Activated T-cell treated with anti-CD3 and anti-CD28 coated beads for 24 hours (primary cell): ENCODE measurements at places on chromosomes 5 and 9.

DNA sequence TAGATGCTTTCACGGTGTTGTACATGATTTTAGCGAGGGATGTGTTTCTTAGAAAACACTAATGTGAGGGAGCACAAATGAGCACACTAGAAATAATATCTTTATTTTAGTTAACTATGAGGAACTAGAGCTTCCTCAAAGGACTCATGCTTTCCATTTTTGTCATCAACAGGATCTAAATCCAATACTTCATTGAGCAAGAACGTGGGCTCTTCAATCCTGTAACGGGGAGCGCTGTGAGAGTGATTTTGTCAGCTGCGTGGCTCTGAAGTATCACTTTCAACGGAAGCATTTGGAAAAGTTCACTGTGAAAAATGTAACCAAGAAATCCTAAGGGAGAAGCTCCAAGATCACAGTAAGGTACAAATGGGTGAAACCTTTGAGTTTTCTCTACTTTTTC lies 93.2 kb downstream of the LIX1 start:
- no peak for DNase-seq

DNA sequence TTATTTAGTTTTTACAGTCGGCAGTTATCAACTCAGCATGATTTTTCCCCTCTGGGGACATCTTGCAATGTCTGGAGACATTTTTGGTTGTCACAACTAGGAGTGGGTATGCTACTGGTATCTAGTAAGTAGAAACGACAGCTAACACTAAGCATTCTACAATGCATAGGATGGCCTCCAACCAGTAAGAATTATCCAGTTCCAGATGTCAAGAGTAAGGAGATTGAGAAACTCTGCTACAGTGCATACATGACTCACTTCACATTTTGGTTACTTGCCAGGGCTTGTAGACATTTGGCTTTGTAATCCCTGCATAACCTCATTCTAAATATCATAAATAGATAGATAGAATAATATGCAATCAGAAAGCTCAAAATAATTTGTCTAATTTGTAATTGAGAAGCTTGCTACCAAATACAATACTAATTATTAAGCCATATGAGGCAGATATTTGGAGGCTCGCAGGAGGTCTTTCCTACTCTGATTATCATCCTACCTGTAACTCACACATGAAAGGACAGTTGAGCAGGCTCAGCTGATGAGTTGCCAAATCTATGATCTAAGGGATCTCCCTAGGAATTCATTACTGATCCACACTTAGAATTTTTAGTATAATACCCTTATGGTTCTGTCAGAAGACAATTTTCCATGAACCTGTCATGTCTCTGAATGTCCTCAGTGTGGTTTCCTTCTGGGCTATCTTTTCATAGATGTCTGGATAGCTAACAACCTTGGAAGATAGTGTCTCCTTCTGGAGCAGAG lies 346.9 kb upstream of the TLE4 start:
- no peak for DNase-seq

DNA sequence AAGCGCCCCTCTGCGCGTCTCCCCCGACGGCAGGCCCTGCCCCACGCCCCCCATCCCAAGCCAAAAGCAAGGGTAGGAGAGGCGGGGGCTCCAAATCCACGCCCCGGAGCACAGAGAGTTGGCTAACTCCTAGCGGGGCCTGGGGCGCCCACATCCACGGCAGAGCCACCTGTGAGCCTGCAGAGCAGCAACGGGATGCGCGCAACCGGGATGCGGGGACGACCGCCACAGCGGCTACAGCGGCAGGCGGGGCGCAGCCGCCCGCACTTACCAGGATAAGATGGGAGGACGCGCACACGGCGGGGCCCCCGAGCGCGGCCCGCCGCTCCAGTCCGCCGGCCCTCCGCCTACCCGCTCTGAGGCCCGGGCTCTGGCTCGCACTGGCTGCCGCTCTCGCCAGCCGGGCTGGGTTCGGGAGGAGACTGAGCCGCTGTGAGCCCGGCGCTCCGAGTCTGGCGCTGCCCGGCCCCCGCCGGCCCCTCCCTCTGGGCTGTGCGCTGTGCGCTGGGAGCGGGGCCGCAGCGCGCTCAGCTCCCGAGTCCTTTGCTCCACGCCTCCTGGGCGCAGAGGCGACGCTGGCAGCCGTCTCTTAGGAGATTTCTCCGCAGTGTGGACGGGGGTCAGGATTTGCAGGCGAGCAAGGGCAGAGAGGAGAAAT lies at the start of gene SLC24A2:
TSS of gene SLC24A2 (minus strand) at position 424 of the 658 bp plus-strand sequence.
- no peak for DNase-seq

- DNase-seq = peak; percentile 24
Measured at GRCh38 chr9:85741095-85741874, 469 bp downstream of the AGTPBP1 start.

DNA sequence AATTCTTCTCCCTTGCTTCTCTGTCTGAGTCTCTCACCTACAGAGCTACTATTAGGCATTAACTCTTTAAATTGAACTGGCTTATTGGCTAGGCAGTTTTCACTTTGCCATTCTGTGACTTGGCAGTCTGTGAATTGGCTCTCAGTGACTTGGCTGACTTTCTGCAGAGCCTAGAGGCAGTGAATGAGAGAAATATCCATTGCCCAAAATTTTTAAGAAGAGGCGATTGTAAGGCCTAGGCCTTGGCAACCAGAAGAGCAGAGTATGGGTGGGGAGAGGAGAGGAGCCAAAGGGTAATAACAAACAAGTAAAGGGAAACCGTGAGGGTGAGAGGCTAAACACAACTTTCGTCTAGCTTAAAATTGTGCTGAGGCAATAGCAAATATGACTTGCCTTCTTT lies 176.7 kb downstream of the PRR16 start:
- DNase-seq = no peak

DNA sequence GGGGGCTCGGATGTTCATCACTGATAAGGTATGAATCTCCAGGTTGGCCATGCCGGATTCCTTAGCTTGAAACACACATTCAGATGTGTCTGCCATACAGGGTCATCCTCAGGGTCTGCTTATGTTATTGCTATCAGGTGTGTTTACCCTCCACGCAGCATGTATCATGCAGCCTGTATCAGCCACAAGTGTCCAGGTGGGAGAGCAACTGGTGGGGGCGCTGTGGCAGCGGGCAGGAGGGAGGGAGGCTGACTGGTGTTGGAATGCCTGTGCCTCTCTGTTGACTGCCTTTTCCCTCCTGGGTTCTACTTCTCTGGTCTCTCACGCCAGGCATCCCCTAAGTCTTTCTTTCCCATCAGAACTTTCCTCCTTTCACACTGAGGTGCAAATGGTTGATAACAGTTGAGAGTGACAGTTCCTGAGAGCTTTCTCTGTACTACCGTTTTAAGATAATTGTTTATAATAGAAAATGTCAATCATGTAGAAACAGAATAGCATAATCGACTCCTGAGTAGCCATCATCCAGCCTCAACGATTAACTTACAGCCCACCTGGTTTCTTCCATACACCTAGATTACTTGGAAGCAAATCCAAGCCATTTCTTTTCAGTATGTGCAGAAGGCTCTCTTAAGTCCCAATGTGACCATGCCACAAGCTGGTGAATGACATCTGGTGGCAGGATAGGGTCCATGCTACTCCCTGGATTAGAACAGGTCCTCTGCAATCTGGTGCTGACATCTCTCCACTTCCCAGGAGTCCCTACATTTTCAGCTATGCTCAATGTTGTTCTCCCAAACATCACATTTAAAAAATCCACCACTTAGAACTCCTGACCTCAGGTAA lies 86.6 kb downstream of the ACER2 start:
- DNase-seq = no peak

DNA sequence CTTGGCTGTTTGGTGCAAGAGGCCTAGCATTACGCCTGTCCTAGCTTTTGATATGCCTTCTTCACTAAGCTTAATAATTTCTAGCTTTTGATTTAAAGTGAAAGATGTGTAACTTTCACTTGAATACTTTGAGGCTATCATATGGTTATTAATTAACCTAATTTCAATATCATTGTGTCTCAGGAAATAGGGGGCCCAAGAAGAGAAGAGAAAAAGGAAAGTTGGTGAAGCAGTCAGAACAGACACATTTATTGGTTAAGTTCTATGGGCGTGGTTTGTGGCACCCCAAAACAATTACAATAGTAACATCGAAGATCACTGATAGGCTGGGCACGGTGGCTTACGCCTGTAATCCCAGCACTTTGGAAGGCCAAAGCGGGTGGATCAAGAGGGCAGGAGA lies 40.9 kb upstream of the F2RL2 start:
- no peak for DNase-seq

DNA sequence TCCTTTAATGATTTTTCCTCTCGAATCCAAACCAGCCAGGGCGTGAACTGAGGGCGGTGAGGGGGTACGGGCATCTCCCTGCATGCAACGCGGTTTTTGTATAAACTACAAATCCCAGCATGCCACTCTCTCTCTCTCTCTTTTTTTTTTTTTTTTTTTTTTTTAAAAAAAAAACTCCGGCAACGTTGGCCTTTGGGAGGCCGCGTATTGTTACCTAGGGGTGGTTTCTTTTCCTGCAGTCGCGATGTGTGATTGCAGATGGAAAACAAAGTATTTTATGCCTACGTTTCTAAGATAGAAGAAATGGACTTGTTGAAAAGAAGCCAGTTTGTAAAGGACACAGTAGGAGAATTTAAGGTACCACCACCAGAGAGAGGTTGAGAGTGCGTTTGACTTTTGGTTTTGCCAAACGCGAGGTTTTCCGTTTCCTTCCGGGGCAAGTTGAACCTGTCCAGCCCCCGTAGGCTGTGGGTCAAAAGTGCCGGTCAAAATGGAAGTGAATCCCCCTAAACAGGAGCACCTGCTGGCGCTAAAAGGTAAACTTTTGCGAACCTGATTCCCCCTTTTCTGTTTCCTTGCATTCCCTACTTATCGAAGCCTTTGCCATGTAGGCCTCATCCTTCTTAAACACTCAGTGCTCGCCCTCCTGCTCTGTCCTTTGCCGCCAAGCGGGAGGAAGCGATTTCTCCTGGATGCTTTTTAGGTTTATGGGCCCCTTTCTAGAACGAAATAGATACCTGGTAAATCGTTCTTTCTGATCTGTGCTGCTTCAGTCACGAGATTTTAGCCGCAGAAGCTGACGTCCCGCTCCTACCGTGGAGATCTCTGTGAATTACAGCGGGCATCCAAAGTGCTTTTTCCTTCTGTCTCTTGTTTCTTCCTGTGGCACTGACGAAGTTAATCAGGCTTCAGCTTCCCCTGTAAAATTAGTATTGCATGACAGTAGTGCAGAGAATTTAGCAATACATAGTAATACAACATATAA lies at the start of the genes SHLD3 and TRAPPC13:
TSS of gene SHLD3 (plus strand) at position 457 of the 985 bp plus-strand sequence. CDS start 4,561 bp downstream, outside the sequence.
TSS of gene TRAPPC13 (plus strand) at position 457 of the 985 bp plus-strand sequence. CDS start at position 491, 34 bp downstream.
- peak; percentile 76 for DNase-seq

GRCh38 chr5:6096101-6096500 lies 282.2 kb downstream of the MED10 start:
- DNase-seq = no peak

GRCh38 chr9:131651160-131651559 lies 88.7 kb downstream of the RAPGEF1 start:
- no peak for DNase-seq

- no peak for DNase-seq
Measured at GRCh38 chr9:25225938-25226760, 452.1 kb downstream of the TUSC1 start.

DNA sequence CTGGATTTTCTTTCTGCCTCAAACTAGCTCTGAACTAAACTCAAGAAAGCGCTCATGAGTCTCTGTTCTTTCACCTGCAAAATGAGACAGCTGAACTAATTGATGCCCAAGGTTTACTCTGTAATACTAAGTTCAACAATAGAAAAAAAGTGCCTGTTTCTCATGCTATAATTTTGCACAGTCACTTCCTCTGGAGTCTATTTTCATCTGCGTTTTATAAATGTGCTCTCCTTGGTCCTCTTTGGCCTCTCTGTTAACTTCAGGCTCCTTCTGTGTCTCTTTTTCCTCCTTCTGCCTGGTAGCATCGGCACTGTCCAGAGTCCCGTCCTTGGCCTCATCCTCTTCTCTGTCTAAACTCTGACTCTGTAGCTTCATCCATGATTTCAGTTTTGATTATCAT lies 311.9 kb upstream of the TLE4 start:
- DNase-seq = no peak

DNA sequence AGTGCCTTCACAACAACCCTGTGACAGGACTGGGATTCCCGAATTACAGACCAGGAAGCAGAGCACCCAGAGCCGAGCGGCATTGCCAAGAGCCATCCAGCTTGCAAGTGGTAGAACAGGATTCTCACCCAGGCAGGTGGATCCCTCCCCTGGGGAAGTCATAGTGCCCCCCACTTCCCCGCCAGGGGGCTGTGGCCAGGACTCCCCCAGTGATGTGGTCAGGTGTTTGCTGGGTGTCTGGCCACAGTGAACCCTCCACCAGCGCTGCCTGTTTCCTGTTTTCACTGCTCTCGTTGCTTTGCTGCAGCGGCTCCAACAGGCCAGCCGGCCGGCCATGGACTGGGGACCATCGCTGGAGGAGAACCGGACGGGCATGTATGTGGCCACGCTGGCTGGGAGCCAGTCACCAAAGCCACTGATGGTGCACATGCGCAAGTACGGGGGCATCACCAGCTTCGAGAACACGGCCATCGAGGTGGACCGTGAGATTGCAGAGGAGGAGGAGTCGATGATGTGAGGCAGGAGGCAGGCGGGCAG lies 19.3 kb downstream of the SLC6A7 start:
- DNase-seq = no peak

DNA sequence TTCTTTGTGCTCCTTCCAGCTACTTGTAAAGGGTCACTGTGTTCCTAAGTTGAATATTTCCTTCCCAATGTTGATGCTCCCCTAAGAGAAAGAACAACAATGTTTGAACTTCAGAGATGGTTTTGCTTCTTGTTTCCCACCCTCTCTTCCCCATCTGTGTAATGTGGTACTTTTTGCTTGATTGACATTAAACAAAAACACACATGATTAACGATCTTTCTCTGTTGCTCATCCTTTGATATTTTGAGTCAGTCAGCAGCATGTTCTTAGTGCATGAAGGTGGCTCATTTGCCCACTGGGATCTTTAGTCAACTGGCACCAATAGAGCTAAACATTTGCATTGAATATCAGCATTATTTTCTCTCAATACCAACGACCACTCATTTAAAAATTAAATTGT lies 313.0 kb upstream of the RIOK2 start:
- no peak for DNase-seq

GRCh38 chr5:68682400-68683160 lies 411.2 kb upstream of the SLC30A5 start:
- DNase-seq = no peak

DNA sequence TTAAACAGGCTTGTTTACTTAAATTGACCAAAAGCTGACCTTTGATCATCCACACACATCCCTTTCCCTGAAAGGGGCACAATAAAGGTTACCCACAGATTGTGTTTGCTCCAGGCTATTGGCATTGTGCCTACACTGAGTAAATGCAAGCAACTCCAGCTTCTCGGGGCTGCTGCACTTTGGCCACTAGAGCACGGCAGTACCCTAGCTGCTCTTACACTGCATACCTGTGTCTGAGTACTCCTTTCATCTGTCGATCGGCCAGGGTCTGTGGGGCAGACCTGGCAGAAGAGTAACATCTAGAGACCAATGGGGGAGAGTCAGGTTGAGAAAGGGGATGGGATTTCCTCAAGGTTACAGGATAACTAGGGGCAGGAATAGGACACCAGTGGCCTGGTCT lies 281.9 kb upstream of the NMUR2 start:
- no peak for DNase-seq

GRCh38 chr9:5453673-5454072 lies 3.3 kb downstream of the CD274 start:
- DNase-seq = no peak

GRCh38 chr9:89892920-89893319 lies 288.1 kb downstream of the GADD45G start:
- no peak for DNase-seq
